Activated naive CD4-positive, alpha-beta T cell treated with anti-CD3 and anti-CD28 coated beads for 36 hours (primary cell): ENCODE measurements at places on chromosomes 1 and 21. TPM values are rescaled to one million over a fixed set of nuclear protein-coding genes. Genes with fewer than 3 reads are reported as not detected.

The CYP4A22 gene
- not detected for total RNA-seq

The AUNIP gene
- total RNA-seq: 9.1 TPM

The RGS7 gene
- not detected for total RNA-seq

The SH2D2A gene
- total RNA-seq: 134 TPM

- peaks cover 2% of the 10 kb centered on the region for H3K27me3 ChIP-seq
- no peak overlapping the region for H3K4me3 ChIP-seq
- DNase-seq: no peak
- no peak overlapping the region for H3K27ac ChIP-seq
- H3K36me3 ChIP-seq: no peaks in the 10 kb centered on the region
These were observed 26.9 kb downstream of the SPATA46 start for GRCh38 chr1:162349635-162350330.

GRCh38 chr1:92536980-92537884 is 50.5 kb upstream of the GFI1 start:
- H3K36me3 ChIP-seq: peaks cover 52% of the 10 kb centered on the region
- peak overlapping the region; percentile 88 for H3K27ac ChIP-seq
- peak; percentile 30 for DNase-seq
- H3K4me1 ChIP-seq: peaks cover 83% of the 10 kb centered on the region
- H3K4me3 ChIP-seq: peak overlapping the region; percentile 57

GRCh38 chr1:56400526-56400925 is 178.8 kb downstream of the PLPP3 start:
- no peak overlapping the region for H3K27ac ChIP-seq
- H3K4me1 ChIP-seq: no peaks in the 10 kb centered on the region
- no peak overlapping the region for H3K4me3 ChIP-seq
- no peaks in the 10 kb centered on the region for H3K27me3 ChIP-seq
- no peak for DNase-seq
- H3K36me3 ChIP-seq: no peaks in the 10 kb centered on the region

DNA sequence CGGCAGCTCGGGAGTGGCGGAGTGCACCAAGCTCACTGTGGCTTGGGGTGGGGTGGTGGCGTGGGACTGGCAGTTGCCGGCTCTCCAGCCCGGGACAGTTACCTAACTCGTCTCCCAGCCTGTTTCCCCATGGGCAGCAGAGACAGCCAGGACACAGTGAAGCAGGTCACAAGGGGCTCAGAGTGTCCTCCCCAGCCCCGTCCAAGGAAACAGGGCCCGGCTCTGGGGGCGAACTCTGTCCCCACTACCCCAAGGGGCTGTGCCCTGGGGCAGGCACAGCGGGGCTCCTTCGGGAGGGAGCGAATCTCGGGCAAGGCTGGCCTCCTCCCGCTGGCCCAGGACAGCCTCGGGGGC is 759 bp downstream of the GPR157 start:
- no peaks in the 10 kb centered on the region for H3K27me3 ChIP-seq
- peak overlapping the region; percentile 91 for H3K4me3 ChIP-seq
- no peaks in the 10 kb centered on the region for H3K36me3 ChIP-seq
- H3K27ac ChIP-seq: no peak overlapping the region
- peaks cover 34% of the 10 kb centered on the region for H3K4me1 ChIP-seq
- DNase-seq: no peak

DNA sequence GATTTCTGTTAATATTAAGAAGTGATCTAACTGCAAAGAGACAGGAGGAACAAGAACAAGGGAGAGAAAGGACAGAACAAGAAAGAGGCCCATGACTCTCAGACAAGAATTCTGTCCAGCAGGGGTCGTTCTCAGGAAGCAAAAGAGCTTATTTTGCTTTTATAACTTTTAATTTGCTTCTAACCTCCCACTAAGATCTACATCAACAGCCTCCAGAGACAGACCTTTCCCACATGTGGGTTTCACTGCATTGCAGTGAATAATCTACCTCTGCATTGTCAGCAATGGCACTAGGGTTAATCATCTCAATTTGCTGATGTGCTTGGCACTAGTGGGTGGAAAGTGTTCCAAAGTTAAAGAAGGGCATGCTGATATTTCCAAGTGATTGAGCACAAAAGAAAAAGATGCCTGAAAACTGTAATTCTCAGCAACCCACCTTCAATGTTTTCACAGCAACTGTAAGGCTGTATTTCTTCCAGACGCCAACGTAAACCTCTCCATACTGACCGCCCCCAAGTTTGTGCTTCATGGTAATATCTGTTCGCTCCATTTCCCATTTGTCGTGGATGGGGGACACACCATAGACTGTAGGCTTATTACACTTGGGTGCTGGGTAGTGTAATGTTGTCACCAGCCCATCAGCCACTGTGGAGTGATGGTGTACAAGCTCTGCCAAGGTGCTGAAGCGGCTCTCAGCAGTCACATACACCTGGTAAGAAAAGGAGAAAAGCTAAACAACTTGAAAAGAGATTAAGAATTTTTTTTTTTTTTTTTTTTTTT is 39.5 kb downstream of the TOR3A start:
- no peaks in the 10 kb centered on the region for H3K27me3 ChIP-seq
- peak; percentile 64 for DNase-seq
- H3K36me3 ChIP-seq: peaks cover 14% of the 10 kb centered on the region
- H3K4me1 ChIP-seq: peaks cover 3% of the 10 kb centered on the region
- no peak overlapping the region for H3K4me3 ChIP-seq

DNA sequence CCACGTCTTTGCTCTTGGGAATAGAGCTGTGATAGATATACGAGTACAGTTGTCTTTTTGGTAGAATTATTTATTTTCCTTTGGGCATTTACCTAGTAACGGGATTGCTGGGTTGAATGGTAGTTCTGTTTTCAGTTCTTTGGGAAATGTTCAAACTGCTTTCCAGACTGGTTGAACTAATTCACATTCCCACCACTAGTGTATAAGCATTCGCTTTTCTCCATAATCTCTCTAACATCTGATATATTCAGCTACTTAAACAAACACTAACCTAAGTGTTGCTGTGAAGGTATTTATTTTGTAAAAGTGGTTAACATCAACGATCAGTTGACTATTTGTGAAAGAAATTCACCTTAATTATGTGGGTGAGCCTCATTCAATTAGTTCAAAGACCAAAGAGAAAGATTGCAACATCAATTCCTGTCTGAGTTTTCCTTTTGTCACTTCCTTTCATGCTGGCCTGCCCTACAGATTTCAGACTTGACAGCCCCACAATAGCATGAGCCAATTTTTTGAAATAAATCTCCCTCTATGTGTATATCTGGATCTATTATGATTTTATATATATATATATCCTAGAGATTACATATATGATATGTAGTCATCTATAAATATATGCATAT is 26.7 kb upstream of the DUSP10 start:
- H3K27me3 ChIP-seq: no peaks in the 10 kb centered on the region
- no peak overlapping the region for H3K4me3 ChIP-seq
- no peaks in the 10 kb centered on the region for H3K36me3 ChIP-seq
- no peak for DNase-seq
- H3K4me1 ChIP-seq: peaks cover 15% of the 10 kb centered on the region

- no peaks in the 10 kb centered on the region for H3K4me1 ChIP-seq
- DNase-seq: no peak
- no peak overlapping the region for H3K4me3 ChIP-seq
- peaks cover 16% of the 10 kb centered on the region for H3K27me3 ChIP-seq
- H3K27ac ChIP-seq: no peak overlapping the region
- H3K36me3 ChIP-seq: no peaks in the 10 kb centered on the region
These were observed 461.7 kb downstream of the PTPRU start for GRCh38 chr1:29698033-29698432.

DNA sequence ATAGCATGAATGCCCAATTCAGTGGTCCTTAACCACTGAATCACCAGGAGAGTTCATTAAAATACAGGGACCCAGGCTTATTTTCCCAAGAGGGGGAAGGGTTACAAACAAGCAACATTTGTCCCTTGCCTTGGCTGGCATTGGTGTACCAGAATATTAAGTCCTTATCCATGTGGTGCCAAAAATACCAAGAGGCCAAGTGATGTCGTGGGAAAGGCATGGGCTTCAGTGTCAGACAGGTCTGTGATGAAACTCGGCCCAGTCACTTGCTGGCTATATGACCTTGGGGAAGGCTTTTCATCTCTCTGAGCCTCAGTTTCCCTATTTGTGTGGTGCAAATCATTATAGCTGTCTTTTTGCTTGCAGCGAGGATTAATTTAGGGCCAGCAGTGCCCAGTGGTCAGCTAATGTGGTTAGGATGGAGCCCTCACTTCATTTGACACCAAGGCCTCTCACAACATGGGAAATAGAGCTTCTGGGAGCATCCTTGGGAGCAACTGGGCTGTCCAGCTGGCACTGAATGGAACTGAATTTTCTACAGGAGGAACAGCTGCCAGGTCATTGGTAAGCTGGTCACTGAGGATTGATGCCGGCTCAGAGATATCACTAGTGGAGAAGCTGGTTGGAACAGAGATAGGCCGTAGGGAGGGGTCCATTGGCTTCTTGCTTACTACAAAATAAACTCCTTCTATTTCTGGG is 77.2 kb upstream of the PPP2R5A start:
- H3K27ac ChIP-seq: no peak overlapping the region
- no peak overlapping the region for H3K4me3 ChIP-seq
- no peaks in the 10 kb centered on the region for H3K36me3 ChIP-seq
- H3K27me3 ChIP-seq: no peaks in the 10 kb centered on the region
- DNase-seq: no peak

DNA sequence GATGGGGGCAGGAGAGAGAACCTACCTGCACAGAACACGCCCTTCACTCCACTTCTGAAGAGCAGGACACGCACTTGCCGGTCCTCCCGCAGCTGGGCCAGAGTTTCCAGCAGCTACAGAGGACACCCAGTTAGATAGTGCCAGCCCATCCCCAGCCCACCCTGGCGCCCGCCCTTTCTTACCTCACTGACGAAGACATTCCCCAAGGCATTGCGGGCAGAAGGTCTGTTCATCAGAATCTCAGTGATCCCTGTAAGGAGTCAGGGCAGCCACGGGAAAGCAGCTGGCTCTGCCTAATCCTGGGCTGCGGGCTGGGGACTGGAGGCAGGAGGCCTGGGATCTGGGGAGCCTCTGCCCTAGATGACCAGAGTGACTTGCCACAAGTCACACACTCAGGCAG is 10.0 kb downstream of the ECHDC2 start:
- no peaks in the 10 kb centered on the region for H3K27me3 ChIP-seq
- H3K27ac ChIP-seq: no peak overlapping the region
- H3K36me3 ChIP-seq: peaks cover 1% of the 10 kb centered on the region
- no peak for DNase-seq
- H3K4me1 ChIP-seq: no peaks in the 10 kb centered on the region

- peaks cover 16% of the 10 kb centered on the region for H3K4me1 ChIP-seq
- H3K36me3 ChIP-seq: peaks cover 2% of the 10 kb centered on the region
- H3K27ac ChIP-seq: no peak overlapping the region
- no peak for DNase-seq
- peaks cover 61% of the 10 kb centered on the region for H3K27me3 ChIP-seq
- H3K4me3 ChIP-seq: no peak overlapping the region
These were observed 7.5 kb upstream of the SLC44A5 start for GRCh38 chr1:75618382-75618781.

DNA sequence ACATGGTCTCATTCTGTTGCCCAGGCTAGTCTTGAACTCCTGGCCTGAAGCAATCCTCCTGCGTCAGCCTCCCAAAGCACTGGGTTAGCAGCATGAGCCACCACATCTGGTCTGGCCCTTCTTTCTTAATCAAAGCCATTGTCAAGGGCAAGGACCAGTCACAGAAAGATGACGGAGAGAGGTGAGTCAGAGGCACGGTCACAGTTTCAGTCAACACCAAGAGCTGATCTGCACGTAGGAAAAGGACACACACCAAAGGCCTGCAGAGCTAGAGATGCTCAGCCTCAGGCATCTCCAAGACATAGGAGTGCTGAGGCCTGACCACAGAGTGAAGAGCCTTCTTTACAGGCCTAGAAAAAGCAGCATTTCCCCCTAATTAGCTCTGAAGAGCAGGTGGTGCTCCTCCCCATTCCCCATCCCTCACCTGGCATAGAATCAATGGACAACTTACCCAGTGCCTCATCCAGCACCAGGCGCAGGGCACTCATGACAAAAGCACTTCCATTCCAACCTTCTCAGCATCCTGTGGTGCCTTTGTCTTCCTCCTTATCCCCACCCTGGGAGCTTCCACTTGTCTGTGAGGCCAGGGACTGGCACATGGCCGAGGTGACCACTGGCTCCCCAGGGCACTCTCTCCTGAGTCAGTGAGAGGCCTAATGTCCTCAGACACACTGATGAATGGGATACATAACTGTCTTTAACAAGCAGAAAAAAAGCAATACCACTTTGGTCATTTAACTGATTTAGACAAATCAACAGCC is 139.8 kb downstream of the AJAP1 start:
- DNase-seq: no peak
- no peak overlapping the region for H3K27ac ChIP-seq
- H3K4me1 ChIP-seq: no peaks in the 10 kb centered on the region

DNA sequence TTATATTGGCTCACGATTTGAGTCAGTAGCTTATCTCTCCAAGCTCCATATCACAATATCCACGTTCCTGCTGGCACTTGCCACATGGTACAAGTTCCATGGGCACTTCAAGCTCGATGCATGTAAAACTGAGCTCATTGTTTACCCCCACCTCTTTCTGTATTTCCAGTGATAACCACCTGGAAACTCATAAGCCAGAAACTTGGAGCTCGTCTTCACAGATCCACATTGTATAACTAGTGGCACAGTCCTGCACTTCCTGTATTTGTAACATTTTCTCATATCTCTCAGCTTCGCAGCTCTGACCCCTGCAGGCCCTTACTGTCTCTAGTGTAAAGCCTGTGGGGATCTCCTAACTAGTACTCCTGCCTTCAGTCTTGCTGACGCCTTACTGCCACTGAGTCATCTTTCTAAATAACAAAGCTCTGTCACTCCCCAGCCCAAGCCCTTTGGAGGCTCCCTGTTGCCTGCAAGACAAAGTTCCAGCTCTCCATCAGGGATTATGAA is 6.5 kb upstream of the C2CD4D start:
- peak; percentile 43 for DNase-seq
- H3K36me3 ChIP-seq: peaks cover 14% of the 10 kb centered on the region
- no peak overlapping the region for H3K4me3 ChIP-seq

DNA sequence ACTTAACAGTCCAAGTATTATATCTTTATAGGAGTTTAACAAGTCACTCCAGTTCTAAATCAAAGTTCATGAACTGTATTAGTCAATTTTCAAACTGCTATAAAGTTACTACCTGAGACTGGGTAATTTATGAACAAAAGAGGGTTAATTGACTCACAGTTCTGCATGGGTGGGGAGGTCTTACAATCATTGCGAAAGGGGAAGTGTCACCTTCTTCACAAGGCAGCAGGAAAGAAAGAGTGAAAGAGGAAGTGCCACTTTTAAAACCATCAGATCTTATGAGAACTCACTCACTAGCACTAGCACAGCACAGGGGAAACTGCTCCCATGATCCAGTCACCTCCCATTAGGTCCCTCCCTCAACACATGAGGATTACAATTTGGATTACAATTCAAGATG is 70.0 kb downstream of the CLCA4 start:
- peak; percentile 12 for DNase-seq
- peaks cover 4% of the 10 kb centered on the region for H3K36me3 ChIP-seq
- no peak overlapping the region for H3K27ac ChIP-seq
- peaks cover 4% of the 10 kb centered on the region for H3K4me1 ChIP-seq
- H3K27me3 ChIP-seq: peaks cover 11% of the 10 kb centered on the region
- no peak overlapping the region for H3K4me3 ChIP-seq
